ENCODE measurements at places on chromosomes 4 and X. TPM values are rescaled to one million over a fixed set of nuclear protein-coding genes. Genes with fewer than 3 reads are reported as not detected.

Gene SPANXA2
- not detected for total RNA-seq

GRCh38 chrX:154039577-154039976, 19.9 kb upstream of the IRAK1 start:
- no peak for DNase-seq

GRCh38 chr4:152605031-152605430, 69.1 kb upstream of the FBXW7 start:
- no peak for DNase-seq

DNA sequence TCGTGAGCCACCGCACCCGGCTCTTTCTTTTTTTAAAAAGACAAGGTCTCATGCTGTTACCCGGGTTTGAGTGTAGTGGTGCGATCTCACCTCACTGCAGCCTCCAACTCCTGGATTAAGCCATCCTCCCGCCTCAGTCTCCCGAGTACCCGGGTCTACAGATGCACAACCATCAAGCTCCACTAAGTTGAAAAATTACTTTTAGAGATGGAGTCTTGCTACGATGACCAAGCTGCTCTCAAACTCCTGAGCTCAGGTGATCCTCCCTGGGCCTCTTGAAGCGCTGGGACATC, 2.0 kb downstream of the SLC25A6 start:
- no peak for DNase-seq

DNA sequence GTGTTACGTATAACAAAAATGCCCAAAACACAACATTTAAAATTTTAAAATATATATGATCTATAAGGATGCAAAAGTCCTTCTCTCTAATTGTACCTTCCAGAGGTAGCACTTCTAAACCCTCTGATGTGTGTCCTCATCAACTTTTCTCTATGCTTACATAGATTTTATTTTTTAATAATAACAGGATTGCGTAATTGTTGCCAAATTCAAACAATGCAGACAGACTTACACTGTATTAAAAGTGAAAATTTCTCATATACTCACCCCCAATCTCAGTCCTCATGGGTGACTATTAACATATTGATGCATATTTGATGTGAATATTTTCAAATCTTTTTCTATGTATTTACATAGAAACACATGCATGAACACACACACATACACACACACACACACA, 144.0 kb downstream of the RBMX2 start:
- DNase-seq: no peak

Gene GAGE1
- not detected for total RNA-seq

GRCh38 chr4:95835672-95836071, 4.2 kb upstream of the PDHA2 start:
- DNase-seq: peak; percentile 51

Gene IL1RAPL2
- total RNA-seq: not detected

Gene PLAC8
- total RNA-seq: 0.15 TPM

- DNase-seq: peak; percentile 31
Observed at GRCh38 chr4:24809376-24809775, 14.0 kb downstream of the SOD3 start.

Gene JAKMIP1
- 5.1 TPM for total RNA-seq

- no peak for DNase-seq
Observed at GRCh38 chr4:96473246-96473645, 633.4 kb downstream of the PDHA2 start.

DNA sequence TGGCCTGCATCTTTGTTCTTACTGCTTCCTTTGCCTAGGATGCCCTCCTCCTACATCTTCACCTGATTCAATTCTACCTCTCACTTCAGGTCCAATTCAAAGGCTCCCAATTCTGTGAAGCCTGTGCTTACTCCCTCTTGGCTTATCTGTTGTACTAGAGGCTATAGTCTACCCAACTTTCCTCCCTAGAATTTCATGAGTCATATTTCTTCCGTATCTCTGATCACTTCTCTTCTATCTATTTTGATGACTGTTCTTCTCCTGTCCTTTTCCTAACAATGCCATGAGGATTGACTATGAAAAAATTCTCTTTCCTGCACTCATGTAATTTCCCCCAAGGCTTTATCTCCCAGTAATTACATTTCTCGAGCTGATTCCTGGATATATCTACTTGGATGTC, 96.3 kb downstream of the PLAC1 start:
- DNase-seq: no peak

Gene FRG2
- total RNA-seq: not detected

DNA sequence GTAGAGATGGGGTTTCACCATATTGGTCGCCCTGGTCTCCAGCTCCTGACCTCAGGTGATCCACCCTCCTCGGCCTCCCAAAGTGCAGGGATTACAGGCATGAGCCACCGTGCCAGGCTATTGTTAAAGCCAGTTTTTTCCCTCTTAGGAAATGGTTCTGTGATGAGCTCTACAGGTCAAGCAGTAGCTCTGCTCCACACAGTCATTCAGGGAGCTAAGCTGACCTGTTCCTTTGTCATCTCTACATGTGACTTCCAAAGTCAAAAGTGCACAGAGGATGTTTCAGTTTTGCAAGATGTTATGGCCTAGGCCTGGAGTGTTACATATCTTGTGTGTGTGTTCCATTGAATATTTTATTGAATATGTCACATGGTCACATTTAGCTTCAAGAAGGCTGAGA, 11.4 kb downstream of the MCUB start:
- no peak for DNase-seq

DNA sequence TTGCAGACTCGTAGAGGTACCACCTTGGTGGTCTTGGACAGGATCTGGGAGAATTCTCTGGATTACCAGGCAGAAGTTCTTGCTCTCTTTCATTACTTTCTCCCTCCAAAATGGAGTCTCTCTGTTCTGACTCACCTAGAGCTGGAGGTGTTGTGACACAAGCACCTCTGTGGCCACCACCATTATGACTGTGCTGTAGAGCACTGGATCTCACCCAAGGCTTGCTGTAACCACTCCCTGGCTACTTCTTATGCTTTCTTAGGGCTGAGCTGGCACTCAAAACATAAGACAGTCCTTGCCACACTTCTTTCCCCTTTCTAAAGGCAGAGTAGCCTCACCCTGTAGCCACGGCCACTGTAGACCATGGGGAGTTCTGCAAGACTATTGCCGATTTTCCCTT, 296.6 kb upstream of the DIPK2B start:
- DNase-seq: no peak

GRCh38 chrX:133804072-133804471, 181.3 kb downstream of the GPC3 start:
- no peak for DNase-seq

Gene ARAP2
- 1.6 TPM for total RNA-seq

DNA sequence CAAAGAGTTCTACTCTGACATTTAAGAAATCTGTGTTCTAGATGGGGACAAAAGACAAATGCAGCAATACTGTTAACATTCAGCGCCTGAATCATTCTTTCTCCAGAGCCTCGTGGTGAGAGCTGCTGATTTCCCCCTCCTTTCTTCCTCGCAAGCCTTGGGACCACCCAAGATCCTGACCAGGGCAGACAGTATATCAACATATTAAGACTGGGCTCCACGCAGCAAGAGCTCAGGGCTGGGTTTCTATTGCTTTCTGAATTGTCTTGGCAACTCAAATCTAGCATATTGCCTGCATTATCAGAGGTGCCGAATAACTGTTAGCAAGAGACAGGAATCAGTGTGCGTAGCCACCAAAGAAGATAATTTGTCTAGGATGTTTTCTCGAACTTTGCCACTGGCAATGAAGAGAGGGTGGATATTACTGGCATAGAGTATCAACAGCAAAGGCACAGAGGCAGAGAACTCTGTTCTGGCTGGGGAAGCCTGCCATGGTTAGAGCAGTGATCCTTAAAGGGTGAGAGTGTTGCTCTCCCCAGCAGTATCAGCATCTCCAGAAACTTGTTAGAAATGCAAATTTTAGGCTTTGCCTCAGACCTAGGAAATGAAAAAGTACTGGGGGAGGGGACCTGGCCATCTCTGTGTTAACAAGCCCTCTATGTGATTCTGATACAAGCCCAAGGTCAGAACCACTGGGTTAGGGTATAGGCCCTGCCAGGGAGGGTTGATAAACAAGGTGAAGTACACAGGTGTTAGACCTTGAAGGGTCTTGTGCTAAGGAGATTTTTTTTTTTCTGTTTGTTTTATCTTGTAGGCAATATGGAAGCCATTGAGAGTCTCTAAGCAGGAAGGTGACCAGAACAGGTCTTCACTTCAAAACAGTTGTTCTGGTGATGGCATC, 46.2 kb upstream of the MID1IP1 start:
- no peak for DNase-seq

GRCh38 chrX:9587642-9588041, 122.8 kb downstream of the TBL1X start:
- no peak for DNase-seq

Gene PPBP
- total RNA-seq: not detected

Gene ITGB1BP2
- total RNA-seq: 0.99 TPM

GRCh38 chr4:184399512-184399908, 74.8 kb downstream of the IRF2 start:
- no peak for DNase-seq

GRCh38 chr4:123709336-123709735, 312.7 kb downstream of the SPRY1 start:
- no peak for DNase-seq
